ENCODE measurements at places on chromosomes 1 and 21.

- H3K27ac ChIP-seq: no peak overlapping the region
- no peaks in the 10 kb centered on the region for H3K36me3 ChIP-seq
- H3K27me3 ChIP-seq: peaks cover 8% of the 10 kb centered on the region
- no peak for DNase-seq
These were observed 41.7 kb downstream of the GABPA start for GRCh38 chr21:25776440-25776839.

DNA sequence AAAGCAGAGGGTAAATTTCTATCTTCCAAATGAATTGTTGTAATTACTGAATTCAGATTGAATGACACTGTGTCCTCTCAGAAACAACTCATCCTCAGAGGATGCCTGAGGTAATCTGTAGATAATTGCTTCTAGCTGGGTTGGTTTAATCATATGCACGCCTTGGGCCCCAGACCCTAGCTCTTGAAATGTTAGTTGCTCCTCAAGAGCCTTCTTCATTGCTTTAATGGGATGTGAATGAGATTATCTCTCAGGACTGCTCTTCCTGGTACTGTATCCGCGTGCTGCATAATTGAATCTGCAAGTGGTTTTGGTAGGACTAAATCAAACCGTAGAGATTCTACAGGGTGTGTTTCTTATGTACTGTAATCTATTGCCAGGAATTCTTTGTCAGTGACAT is 569.3 kb upstream of the NEGR1 start:
- no peaks in the 10 kb centered on the region for H3K27me3 ChIP-seq
- no peak for DNase-seq
- no peak overlapping the region for H3K4me3 ChIP-seq
- peaks cover 5% of the 10 kb centered on the region for H3K4me1 ChIP-seq
- H3K36me3 ChIP-seq: no peaks in the 10 kb centered on the region
- H3K27ac ChIP-seq: no peak overlapping the region

DNA sequence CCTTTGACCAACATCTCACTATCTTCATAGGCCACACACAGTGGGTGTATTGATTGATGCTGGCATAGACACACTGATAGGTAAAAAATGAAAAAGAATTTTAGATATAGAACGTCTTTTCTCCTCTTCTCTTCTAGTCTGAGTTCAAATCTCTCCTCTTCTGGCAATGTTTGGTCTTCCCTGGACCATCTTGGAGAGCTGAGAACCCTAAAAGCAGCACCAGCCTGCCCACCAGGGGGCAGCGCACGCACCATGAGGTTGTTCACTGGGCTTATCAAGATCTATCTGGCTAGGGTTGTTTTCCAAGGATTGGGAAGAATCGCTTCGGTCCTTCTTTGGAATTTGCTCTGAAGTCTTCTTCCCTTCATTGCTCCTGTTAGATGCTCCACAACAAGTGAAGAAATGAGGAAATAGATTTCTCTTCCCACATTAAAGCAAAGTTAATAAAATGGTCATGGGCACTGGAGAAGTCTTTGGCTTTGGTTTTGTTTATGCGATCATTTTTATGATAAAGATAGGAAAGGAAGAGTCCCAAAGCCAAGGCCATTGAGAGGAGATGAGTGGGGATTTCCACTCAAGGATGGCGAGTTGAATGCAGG is 104.0 kb upstream of the OLIG2 start:
- H3K4me1 ChIP-seq: no peaks in the 10 kb centered on the region
- peaks cover 12% of the 10 kb centered on the region for H3K27me3 ChIP-seq
- no peak overlapping the region for H3K4me3 ChIP-seq
- peaks cover 5% of the 10 kb centered on the region for H3K36me3 ChIP-seq

DNA sequence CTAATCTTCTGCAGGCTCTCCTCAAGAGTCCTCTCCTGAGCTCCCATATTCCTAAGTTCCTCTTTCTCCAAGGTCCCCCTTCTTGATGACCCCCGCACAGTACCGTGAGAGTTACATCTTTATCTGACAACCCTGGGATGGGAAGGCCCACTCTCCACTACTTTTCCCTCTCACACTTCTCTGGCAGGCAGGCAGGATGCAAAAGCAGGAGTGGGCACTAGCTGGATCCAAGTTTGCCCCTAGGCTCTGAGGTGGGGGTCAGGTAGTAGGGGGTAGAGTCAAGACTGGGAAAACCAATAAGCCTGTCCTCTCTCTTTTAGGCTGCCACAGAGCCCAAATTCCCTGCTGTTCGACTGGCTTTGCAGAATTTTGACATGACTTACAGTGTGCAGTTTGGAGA is 3.9 kb downstream of the NSUN4 start:
- no peak for DNase-seq
- no peaks in the 10 kb centered on the region for H3K27me3 ChIP-seq
- peaks cover 48% of the 10 kb centered on the region for H3K4me1 ChIP-seq

DNA sequence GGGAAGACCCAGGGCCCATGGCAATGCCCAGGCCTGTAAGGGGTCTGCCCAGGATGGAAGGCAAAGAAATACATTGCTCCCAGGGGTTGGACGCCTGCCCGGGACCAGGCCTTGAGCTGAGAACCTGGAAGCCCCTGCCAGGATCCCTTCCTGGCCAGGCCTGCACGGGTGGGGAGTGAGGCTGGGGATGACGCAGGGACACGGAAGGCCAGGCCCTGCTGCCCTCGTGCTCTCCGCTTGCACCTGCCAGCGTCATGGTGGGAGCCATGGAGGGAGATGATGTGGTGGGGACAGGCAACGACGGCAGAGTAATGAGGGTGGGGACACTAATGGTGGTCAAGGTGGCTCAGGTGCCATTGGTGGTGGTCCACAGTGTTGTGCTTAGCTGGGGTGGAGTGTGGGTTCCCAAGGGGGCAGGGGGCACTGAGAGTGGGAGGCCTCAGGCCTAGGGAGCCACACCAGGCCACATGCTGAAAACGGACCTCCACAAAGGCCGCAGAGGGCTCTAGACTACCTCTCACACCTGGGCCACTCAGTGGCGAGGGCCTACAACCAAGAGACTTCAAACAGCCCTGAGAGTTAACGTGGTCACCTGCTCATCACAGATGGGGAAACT is 4.3 kb downstream of the HES3 start:
- no peak overlapping the region for H3K4me3 ChIP-seq
- H3K27ac ChIP-seq: no peak overlapping the region
- DNase-seq: no peak

- no peaks in the 10 kb centered on the region for H3K36me3 ChIP-seq
- H3K4me1 ChIP-seq: peaks cover 13% of the 10 kb centered on the region
- H3K27me3 ChIP-seq: peaks cover 32% of the 10 kb centered on the region
- H3K27ac ChIP-seq: no peak overlapping the region
These were observed 126.8 kb upstream of the TNR start for GRCh38 chr1:175870217-175870616.

DNA sequence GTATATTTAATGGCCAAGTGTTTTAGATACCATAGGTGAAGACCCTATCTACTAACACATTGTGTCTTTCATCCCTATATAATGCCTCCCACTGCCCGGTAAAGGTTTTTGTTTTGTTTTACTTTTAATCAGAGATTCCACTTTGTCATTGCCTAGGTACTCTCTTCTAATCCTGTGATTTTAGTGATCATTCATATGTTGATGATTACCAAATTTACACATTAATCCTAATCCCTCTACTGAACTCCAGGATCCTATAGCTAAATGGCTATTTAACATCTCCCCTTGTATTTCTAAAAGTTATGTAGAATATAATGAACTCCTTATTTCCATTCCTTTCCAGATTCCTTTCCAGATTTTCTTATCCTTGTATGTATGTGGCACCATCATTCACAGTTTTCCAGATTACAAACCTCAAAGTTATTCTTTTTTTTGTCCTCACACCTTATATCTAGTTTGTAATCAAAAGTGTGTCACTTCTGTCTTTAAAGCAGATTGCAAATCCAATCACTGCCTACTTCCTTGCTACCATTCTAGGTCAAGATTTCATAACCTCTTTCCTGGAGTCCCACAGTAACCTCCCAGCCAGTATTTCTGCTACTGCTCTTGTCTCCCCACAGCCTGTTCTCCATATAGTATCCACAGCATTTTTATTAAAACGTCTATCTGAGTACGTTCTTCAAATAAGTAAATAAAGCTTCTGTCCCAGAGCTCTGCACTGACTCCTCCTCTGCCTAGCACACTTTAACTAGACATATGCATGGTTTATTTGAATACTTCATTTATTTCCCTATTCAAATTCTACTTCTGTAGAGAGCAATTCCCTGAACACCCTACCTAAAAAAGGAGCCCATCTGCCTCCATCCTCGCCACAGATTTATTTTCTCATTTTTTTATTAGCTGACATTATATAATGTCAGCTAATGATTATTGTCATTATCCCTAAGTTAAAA is 157.8 kb downstream of the KCNT2 start:
- peaks cover 8% of the 10 kb centered on the region for H3K4me1 ChIP-seq
- H3K27me3 ChIP-seq: no peaks in the 10 kb centered on the region
- peak overlapping the region; percentile 10 for H3K27ac ChIP-seq
- DNase-seq: no peak
- no peak overlapping the region for H3K4me3 ChIP-seq

DNA sequence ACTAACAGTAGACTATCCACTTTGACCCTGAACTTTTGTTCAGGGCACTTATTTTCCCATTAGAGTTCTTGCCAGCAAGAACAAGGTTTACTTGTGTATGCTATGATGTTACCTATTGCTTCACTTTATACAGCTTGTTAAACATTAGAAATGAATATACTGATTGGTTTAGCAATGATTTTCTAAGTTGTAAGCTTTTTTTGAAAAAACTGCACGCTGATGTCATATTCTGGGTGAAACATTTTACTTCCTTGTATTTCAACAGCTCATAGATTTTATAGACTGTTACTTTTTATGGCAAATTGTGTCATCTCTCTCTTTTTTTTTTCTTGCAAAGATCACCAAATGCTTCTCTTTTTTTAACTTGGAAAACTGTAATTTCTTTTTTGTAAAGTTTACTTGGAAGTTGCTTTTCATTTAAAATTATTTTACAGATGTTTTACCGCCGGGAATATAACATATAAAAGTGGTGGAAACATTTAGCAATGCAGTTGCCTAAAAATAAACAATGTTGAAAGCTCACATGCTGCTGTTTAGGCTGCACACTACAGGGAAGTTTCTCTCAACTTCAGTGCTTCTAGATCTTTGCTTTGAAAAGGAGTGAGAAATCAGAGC is 215.3 kb upstream of the NFIA start:
- no peak overlapping the region for H3K27ac ChIP-seq
- H3K4me3 ChIP-seq: no peak overlapping the region
- H3K36me3 ChIP-seq: no peaks in the 10 kb centered on the region
- peaks cover 5% of the 10 kb centered on the region for H3K4me1 ChIP-seq
- DNase-seq: no peak

- peaks cover 5% of the 10 kb centered on the region for H3K4me1 ChIP-seq
- H3K27ac ChIP-seq: peak overlapping the region; percentile 2
- H3K36me3 ChIP-seq: peaks cover 70% of the 10 kb centered on the region
- DNase-seq: no peak
These were observed 21.9 kb downstream of the LGALS8 start for GRCh38 chr1:236545621-236546169.

- peaks cover 86% of the 10 kb centered on the region for H3K4me1 ChIP-seq
- H3K4me3 ChIP-seq: peak overlapping the region; percentile 62
- peak; percentile 49 for DNase-seq
- H3K27me3 ChIP-seq: peaks cover 23% of the 10 kb centered on the region
These were observed 6.6 kb downstream of the IFFO2 start for GRCh38 chr1:18949686-18950400.

DNA sequence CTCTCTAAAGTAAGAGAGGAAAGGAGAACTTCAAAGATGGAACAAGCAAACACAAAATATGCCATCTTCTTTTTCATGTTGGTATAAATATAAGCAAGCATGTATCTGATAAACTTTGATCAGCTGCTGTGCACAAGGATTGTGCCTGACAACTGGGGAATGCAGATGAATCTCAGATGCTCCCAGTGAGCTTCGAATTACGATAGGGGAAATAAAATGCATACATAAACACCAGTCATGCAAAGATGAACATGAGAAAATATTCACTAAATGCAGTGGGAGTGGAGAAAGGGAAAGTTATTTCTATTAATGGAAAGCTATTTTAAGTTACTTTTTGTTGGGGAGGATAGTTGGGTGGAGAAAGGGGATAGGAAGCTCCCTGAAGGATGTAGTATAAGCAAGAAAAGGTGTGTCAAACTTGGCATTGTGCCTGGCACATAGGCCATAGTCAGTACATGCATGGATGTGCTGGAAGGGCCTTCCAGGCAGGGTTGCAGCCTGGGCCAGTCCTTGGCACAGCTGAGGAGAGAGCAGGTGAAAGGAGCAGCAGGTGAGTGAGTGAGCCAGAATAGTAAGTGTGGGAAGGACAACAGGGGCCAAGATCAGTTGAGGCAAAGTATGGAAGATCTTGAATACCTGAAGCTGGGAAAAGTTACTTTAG is 57.8 kb upstream of the PGD start:
- no peak overlapping the region for H3K4me3 ChIP-seq
- H3K36me3 ChIP-seq: peaks cover 38% of the 10 kb centered on the region
- no peak for DNase-seq
- peaks cover 10% of the 10 kb centered on the region for H3K4me1 ChIP-seq

GRCh38 chr1:234987415-234988154 is 141.1 kb downstream of the TOMM20 start:
- H3K4me1 ChIP-seq: peaks cover 66% of the 10 kb centered on the region
- H3K27me3 ChIP-seq: peaks cover 6% of the 10 kb centered on the region
- no peaks in the 10 kb centered on the region for H3K36me3 ChIP-seq
- H3K4me3 ChIP-seq: peak overlapping the region; percentile 62
- H3K27ac ChIP-seq: peak overlapping the region; percentile 100
- peak; percentile 52 for DNase-seq

DNA sequence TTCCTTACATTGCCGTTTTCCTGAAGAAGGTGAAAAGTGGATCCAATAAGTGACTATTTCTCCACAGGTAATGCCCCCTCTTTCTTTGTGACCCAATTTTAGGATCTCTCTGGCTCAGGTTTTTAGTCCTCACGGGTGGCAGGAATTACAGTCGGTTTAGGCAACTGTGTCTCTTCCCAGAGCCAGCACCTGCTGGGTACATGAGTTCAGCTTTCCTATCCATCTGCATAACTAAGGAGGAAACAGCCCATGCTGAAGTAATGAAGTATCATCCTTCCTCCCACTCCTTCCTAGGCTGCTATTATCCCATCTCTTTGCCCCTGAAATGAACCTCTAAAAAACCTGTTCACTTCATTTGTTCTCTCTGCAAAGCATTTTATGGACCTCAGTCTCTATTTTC is 544.6 kb downstream of the NEGR1 start:
- H3K4me1 ChIP-seq: no peaks in the 10 kb centered on the region
- no peak overlapping the region for H3K27ac ChIP-seq
- H3K36me3 ChIP-seq: no peaks in the 10 kb centered on the region
- no peak for DNase-seq

DNA sequence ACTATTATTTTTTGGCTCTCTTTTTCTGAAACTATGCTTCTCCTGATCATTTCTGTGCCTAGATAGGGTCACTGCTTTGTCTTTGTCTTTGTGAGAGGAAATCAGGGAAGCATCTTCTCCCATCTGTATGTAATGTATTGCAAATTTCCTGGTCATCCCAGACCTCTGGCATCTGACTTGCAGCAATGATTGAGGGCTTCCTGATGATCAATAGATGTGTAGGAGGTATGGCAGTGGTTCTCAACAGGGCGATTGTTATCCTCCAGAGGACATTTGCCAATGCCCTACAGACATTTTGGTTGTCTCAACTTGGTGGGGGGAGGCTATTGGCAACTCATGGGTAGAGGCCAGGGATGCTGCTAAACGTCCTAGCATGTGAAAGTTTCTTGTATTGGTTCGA is 64.7 kb downstream of the RGL1 start:
- peaks cover 2% of the 10 kb centered on the region for H3K27me3 ChIP-seq
- peaks cover 42% of the 10 kb centered on the region for H3K4me1 ChIP-seq
